ENCODE measurements at places on chromosomes 7 and 10.

DNA sequence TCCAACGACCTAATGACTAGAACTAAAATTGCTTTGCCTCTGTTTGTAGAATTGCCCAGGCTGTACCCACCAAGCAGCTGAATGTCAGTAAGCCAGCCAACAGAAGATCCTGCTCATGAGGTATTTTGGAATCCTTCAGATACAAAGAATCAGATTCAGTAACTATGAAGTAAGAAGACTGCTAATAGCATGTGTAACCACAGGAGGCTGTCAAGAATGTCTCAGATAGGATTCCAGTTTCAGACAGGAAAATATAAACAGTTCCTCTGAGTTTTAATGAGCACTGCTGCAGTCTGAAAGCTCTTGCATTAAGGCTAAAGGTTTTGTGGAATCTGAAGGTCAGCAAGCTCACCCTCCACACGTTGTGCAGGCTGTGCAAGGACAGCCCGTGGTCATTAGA, 112.6 kb upstream of the ADAM12 start:
- DNase-seq: peak; percentile 80

- no peak for DNase-seq
These were observed 53.1 kb downstream of the CUX1 start for GRCh38 chr7:101870361-101871062.

GRCh38 chr7:28800150-28800549, 158.0 kb downstream of the TRIL start:
- DNase-seq: no peak

- peak; percentile 43 for DNase-seq
These were observed 255.1 kb upstream of the MKLN1 start for GRCh38 chr7:131072505-131073091.

- DNase-seq: no peak
These were observed 169.9 kb downstream of the SKIDA1 start for GRCh38 chr10:21355591-21356011.

DNA sequence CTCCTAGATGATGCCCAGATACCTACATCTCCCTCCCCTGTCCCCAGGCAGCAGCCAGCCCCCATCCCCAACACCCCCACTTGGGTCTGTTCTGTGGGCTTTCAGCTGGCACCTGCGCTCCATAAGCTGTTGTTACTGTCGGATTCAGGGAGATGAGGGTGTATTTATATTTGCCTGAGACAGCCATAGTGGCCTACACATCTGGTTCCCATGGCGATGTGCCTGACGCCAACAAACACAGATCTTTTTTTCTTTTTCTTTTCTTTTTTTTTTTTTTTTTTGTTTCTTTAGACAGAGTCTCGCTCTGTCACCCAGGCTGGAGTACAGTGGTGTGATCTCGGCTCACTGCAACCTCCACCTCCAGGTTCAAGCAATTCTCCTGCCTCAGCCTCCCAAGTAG, 73.1 kb downstream of the CLIP2 start:
- no peak for DNase-seq

- DNase-seq: peak; percentile 50
These were observed 410.1 kb downstream of the SUGCT start for GRCh38 chr7:40544871-40545303.

Measured in AG10803 (cell line).